ENCODE measurements at places on chromosomes 1 and 21. TPM values are rescaled to one million over a fixed set of nuclear protein-coding genes. Genes with fewer than 3 reads are reported as not detected.

DNA sequence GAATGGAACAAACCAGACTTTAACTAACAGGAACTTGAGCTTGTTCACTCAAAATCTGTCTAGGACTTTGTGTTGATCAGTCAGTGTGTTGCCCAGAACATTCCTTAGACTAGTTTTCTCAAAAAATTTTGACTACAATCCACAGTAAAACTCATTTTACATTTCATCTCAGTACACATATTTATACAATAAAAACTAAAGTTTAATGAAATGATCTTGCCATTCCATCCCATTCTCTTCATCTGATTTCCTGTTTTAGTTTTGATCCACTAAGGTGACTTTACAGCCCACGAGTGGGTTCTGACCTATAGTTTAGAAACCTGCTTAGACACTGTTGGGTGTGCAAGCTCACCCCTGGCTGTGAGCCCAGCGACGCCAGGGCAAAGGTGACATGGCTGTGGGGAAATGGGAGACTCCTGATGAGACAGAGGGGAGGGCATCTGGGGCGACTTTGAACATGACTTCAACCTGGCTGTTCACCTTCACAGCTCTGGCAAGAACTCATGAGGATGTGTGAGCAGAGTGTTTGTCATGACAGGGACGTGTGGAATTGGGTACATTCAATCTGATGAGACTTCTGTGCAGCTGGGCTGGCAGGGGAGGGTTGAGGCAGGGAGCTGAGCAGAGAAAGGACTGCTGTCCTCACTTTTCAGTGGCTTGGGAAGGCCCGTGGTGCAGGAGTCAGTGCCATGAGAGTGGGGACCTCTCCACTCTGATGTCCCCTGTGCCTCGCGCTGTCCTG is 40.6 kb downstream of the LHX4 start:
- no peak for DNase-seq

DNA sequence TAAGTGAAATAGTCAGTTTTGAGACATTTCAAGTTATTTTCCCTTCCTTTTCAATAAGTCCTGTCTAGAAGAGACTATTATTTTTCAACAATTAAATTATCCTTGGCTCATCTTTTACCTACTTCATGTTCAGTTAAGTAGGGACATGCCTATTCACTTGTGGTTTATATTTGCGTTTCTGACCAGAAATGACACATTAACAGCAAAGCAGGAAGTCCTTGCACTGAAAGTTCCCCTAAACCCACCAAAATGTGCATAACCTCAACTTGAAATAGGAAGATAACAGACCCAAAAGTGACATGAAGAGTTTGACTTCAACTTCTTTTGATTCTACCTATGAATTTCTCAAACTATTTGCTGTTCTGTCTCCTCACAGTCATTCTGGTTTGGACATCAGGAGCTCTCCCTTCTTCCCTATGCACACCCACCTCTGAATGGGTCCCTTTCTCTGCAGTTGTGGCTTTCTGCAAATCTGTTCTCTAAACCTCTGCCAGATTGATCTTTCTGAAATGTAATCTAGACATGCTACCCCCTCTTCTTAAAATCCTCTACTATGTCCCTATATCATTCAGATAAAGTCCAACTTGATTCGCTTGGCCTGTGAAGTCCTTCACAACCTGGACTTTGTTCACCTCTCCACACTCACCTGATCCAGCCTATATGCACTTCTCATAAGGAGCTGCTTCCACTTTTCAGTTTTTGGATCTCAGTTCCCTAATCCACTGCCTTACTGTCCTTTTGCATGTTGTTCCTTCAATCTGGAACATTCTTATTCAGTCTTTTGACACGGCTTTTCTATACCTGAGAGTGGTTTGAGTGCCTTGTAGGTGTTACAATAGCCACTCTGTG is 661.5 kb upstream of the ADGRL4 start:
- peak; percentile 48 for DNase-seq

DNA sequence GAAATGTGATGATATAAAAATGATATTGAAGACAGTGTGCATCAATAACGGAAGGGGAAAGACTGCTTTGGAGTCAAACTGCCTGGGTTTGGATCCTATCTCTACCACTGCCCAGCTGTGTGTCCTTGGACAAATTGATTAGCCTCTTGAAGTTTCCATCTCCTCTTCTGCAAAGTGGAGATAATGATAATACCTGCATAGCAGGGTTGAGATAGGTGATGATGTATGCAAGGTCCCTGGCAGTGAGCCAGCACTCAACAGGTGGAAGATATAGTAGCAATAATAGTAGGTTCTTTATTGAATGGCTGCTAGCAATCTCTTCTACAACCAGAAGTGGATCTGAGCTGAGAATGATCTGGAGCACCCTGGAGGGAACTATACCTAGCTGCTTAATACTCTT is 166.7 kb downstream of the MIS18A start:
- DNase-seq: no peak

The SPRR2A gene
- total RNA-seq: not detected

The CD164L2 gene
- total RNA-seq: not detected

The NMNAT2 gene
- total RNA-seq: not detected

All from B cell (primary cell).